ENCODE measurements at places on chromosomes 1 and 21. TPM values are rescaled to one million over a fixed set of nuclear protein-coding genes. Genes with fewer than 3 reads are reported as not detected.

Gene B3GALT2
- total RNA-seq, result 1.1 TPM

Gene HNRNPU
- 467 TPM for total RNA-seq

Gene TMEM9
- 101 TPM for total RNA-seq

Gene LCE3E
- not detected for total RNA-seq

Gene METTL18
- total RNA-seq, result 6.4 TPM

Gene GRHL3
- 2.7 TPM for total RNA-seq

Gene TSPEAR
- 0.62 TPM for total RNA-seq

Gene VPS13D
- 125 TPM for total RNA-seq

Gene CACNA1S
- 0.12 TPM for total RNA-seq

Gene CD53
- 9.5 TPM for total RNA-seq

Gene HSPB7
- total RNA-seq, result 11.7 TPM

Gene SERPINC1
- 0.24 TPM for total RNA-seq

- DNase-seq, result no peak
Measured at GRCh38 chr1:113937146-113937545, 8.0 kb downstream of the HIPK1 start.

DNA sequence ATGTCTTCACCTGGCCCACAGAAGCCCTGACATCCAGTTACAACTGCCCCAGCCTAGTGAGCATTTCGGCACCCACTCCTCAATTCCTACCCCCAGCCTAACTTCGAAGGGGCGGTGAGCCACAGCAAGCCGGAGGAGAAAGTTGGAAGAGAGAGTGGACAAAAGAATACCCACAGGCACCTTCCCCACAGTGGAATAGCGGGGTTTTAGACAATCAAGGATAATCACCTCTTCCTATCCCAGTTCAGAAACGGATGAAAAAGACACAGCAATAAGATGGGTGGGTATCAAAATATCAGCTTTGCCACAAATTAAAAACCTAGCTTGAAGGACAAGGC, 1.3 kb upstream of the LSS start:
- DNase-seq, result no peak

DNA sequence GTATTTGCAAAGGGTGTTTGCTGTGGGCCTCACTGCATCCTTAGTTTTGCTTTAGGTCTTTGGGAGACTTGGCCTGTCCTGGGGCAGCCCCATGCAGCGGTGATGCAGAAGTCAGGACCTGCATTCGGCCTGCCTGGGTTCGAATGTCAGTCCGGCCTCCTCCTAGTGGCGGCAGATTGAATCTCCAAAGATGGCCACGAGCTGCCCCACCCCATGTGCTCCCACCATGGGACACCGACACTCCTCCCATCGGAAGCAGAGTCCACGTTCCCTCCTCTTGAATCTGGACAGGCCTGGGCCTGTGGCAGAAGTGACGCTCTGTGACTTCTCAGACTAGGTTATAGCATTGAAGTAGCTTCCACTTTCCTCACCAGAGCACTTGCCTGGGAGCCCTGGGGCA, 16.3 kb upstream of the NPPB start:
- no peak for DNase-seq

DNA sequence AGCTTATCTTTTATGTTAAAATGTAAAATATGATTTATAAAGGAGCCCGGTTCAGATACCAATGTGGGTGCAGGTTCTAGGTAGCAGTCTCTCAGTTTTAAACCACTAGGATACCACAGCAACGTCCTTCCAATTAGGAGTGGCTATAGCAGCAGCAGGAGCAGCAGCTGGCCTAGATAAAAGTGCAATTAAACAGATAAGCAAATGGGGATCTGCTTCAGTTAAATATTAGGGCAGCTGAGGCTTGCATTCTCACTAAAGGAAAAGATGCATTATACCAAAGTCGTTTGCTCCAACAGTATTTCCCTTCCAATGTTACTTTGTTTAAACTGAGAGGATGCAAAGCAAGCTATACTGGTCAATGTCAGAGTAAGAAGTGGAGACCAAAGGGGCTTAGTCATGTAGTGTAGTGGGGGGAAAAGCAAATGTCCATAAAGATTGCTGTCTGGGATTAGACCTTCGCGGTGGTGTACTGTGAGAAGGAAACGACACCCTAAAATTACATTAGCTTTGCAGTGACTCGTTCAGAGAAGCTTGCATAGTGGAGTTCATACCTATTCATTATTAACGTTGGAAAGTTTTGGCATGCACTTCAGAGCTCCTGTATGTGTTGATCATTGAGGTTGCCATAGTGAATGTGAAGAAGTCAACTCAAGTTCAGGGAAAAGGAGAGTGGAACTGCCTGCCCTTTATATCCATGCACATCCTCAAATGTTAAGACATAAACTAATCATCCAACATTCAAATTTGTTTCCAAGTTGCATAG, 272.2 kb downstream of the VAV3 start:
- DNase-seq, result no peak

DNA sequence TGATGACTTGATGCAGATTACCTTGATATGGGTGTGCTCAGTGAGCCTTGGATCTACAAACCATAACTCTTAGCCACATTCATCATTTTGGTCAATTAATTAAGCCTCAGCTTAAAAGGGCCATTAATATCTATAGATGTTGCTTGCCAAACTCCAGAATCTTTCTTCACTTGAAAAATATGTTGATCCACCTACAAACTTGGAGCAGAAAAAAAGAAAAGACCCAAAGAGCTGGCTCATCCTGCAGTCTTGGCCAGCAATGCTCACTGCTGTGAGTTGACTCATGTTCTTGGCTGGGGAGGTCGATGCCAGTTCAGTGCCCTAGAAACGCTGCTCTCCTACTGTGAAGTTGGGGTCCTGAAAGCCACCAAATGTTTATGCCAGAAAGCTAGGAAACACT, 75.4 kb downstream of the DPT start:
- no peak for DNase-seq

- no peak for DNase-seq
Measured at GRCh38 chr1:58038574-58038973, 508.0 kb downstream of the OMA1 start.

DNA sequence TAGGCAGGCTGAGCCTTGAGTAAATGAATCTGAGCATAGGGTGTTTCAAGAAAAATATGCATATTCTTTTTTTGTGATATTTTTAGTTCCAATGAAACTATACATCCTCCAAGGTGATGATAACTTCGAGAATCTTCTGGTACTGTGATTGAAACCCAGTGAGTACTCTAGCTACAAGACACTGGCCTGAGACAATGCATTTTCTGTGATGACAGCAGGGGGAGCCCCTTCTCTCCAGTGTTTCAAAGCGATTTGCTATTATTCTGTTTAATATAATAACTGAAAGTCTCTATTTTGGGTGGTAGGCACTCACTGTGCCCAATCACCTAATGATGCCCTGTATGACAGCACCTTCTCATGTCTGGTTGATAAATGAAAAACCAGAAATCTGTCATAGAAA, 12.1 kb downstream of the IRF2BP2 start:
- DNase-seq, result no peak

- no peak for DNase-seq
Measured at GRCh38 chr1:176801514-176802020, 338.6 kb downstream of the PAPPA2 start.

DNA sequence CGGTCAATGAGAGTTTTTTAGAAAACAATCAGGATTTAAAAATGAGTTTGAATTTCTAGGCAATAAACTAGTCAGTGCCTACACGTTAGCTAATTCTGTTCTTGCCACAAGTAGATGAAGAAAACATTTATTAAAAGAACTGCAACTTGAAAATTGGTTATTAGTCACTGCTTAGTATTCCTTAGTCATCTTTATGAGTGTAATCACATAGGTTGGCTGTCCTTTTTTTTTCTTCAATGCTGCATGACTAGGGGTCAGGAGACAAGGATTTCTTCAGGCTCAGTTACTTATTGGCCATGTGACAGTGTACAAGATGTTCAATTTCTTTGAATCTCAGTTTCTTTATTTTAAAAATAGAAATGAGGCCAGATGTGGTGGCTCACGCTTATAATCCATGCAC, 17.1 kb downstream of the SOAT1 start:
- no peak for DNase-seq

DNA sequence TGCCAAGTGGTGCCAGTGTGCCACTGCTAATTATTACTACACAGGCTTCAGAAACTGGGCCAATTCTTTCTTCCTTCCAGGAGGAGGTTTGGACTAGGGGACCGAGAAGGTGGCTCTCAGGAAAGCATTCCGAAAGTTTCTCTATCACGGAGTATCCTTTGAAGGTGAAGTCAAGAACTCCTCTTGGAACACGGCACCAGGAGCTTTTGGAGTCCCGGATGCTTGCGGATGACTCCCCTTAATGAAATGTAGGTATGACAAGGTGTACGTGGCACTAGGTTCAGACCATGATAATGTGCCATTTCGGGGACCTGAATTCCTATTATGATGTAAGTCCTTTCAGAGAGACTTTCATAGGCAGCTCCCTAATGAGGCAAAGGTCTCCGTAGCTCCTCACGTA, 634.1 kb downstream of the KIF26B start:
- no peak for DNase-seq
